Activated CD8-positive, alpha-beta memory T cell treated with anti-CD3 and anti-CD28 coated beads, Interleukin-2, amount 50 U/mL, for 48 hours (primary cell): ENCODE measurements at places on chromosomes 1 and 21.

DNA sequence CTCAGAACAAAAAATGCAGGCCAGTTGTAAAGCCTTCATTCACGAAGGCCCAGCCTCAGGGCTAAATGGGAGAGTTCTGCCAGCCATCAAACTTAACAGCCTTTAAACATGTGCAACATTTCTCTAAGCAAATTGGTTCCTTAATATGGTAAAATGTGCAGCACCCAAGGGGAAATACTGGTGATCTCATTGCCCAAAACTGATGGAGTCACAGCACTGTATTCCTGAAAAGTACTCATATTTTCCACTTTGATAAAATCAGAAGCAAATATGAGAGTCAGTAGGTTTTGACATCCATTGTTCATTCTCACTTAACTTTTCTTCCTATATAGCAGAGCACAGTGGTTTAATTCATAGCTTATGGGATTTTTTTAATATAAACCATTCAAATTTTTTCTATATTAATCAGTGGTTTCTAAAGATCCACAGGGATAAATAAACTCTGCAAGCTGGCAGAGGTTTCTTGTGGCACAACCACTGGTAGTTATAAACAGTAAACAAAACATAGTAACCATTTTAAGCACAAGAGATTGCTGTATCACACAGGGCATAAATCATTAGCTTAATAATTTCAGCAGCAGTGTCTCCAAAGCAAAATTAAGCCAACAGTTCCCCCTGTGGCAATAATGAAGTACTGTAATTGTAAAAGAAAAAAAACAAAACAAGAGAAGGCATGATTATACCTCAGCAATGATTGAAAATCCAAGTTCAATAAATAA lies 106.9 kb upstream of the LYPLAL1 start:
- no peak for DNase-seq

GRCh38 chr21:36509973-36510664 lies 30.2 kb upstream of the CLDN14 start:
- DNase-seq = no peak

- no peak for DNase-seq
These were observed 144.1 kb downstream of the TRABD2B start for GRCh38 chr1:47853059-47853458.

- DNase-seq = no peak
These were observed 19.7 kb upstream of the ABCG1 start for GRCh38 chr21:42198929-42199867.

DNA sequence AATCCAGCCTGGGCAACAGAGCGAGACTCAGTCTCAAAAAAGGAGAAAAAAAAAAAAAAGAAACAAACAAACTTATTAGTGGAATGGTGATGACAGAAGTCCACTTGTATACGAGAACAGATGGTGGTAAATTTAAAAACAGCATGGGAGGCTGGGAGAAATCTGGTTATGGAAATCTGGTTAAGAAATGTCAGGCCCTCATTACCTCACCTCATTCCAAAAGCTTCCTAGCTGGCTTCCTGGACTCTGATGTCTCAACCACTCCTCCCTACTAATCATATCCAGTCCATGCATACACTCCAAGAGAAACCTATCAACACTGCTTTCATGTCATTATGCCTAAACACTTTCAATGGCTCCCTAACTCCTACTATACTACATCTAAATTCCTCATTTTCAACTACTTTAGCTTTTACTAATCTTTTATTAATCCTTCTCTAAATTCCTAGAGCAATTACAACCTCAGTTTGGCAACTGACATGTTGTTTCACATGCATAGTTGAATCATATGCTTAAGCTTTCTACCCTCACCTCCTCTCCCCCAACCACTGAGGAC lies 52.9 kb downstream of the FOXJ3 start:
- DNase-seq = no peak

- no peak for DNase-seq
These were observed 93.3 kb upstream of the CD1D start for GRCh38 chr1:158087320-158087927.

- DNase-seq = no peak
These were observed 50.6 kb downstream of the KIF26B start for GRCh38 chr1:245205396-245205795.

GRCh38 chr1:22615886-22616285 lies 20.5 kb upstream of the C1QA start:
- DNase-seq = no peak

DNA sequence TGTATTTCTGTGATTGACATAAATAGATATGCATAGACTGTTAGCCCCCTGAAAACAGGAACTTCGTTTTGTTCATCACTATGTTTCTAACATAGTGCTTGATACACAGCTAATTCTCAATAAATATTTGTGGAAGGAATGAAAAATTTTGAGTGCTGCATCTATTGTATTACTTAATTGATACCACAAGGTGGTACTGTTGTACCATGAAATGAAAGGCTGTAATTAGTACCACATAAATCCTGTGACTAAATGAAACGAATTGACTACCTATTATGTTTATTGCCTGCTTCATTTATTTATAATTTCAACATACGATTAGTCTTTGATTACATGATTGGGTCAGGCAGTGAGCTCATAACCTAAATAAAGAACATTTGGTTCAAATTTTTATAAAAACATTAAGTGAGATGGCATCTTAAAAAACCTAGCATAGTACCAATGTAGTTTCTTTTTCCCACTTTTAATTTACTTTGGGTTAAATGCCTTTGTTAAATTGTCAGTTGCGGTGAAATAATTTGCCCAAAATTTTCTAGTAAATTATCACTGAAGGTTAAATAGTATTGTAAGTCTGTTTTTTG lies 15.0 kb upstream of the TGFB2 start:
- DNase-seq = no peak

GRCh38 chr1:157403203-157403602 lies 149.1 kb downstream of the FCRL5 start:
- DNase-seq = no peak

GRCh38 chr1:21379571-21379970 lies 60.4 kb upstream of the NBPF3 start:
- DNase-seq = no peak

DNA sequence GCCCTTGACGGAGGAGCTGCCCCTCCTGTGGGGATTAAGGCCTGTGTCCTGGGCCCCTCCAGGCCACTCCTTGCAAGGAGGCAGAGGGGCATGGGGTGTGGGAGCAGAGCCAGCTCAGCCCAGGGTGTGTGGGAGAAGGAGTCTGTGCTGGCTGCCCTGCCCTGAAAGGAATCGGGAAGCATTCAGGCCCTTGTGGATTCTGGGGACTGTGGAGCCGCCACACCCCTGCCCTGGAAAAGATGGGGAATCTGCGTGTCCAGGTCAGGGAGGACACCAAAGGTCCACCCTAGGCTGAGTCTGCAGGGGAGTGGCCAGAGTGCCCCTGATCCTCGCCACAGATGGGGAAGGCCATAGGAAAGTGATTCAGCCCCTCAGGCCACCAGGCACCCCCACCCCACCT lies 16.5 kb upstream of the PRDM16 start:
- no peak for DNase-seq

- no peak for DNase-seq
These were observed 358.6 kb downstream of the USH2A start for GRCh38 chr1:216064643-216065042.

- DNase-seq = no peak
These were observed 227.3 kb upstream of the KIAA0040 start for GRCh38 chr1:175419684-175420517.

GRCh38 chr1:112040891-112041740 lies 51.6 kb upstream of the KCND3 start:
- no peak for DNase-seq

DNA sequence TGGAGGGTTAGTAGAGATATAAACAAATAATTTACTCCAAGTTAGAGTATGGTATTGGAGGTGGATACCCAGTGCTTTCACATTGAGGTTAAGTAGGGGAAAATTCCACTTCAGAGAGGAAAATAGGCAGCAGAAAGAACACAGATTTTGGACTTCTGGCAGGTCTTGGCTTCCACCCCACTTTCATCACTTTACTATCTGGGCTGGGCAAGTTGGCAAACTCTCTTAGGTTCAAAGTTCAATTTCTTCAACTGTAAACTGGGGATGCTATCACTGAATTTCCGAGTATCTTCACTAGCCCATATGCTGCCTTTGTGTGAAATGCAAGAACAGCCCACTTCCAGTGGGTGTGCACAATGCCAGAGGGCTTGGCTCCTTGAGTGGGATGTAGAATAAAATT lies 214.9 kb downstream of the GABPA start:
- no peak for DNase-seq

GRCh38 chr1:116110567-116111523 lies at the start of gene MAB21L3:
Gene MAB21L3 (plus strand): TSS chr1:116111399. CDS start chr1:116112616, 1,217 bp downstream.
- no peak for DNase-seq

DNA sequence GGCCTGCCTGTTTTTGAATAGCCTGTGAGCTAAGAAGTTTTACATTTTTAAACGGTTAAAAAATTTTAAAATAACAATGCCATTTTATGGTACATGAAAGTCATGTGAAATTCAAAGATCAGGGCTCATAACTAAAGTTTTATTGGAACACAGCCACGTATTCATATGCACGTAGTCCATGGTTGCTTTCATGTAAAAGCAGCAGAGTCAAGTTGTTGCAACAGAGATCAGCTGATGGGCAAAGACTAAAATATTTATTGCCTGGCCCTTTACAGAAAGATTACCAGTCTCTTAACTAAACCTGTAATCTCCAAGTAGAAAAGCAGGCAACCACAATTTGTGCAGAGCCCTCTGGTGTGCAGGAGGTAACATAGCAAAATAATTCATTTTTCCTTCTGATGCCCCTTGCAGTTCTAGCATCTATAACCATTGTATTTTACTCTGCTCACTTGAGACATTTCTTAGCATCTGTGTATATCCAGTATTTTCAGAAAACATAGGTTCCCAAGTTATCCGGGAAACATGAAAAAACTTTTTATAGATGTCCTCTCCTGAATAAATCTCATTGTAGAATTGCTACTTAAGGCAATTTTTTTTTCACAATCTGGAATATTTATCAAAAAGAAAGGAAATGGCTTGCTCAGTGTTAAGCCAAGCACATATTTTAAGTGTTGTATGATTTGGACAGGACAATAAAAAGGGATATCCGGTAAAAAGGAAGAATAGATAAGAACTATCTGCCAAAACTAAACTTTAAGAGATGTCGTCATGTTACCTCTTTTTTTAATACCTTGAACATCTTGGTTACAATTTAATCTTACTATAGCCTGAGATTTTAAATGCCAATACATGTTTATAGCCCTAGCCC lies 430.8 kb downstream of the PLPP3 start:
- DNase-seq = no peak

DNA sequence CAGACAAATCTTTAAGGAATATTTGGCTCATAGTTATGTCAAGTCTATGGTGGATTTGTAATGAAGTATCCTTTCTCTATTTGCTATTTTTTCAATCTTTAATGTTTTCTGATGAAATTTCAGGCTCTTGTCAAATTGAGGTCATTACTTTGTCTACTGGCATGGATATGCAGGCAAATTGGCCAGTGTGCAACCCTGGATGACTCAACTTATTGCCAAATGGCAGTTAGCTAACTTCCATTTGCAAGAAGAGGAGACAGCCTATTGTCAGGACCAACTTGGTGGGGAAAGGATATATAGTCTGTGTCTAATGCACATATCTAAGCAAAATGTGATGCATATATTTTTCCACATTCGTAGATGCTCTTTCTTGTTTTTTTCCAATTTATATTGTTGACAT lies 530.5 kb downstream of the PTBP2 start:
- DNase-seq = no peak

DNA sequence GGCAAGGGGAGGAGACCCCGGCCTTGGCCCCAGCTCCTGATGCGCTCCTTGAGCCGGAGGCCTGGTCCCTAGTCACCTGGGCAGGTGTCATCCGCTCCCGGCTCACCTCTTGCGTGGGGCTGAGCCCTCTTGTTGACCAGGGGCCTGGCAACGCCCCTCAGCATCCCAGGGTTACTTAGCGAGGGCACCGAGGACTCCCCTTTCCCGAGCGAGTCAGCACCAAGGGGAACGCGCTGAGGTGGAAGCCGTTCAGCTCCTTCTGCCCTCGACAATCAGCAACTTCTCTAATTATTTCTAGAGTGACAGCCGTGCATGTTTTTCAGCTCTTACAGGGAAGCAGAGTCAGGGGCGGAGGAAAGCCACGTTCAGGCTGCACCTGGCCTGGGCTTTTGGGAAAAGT lies 522 bp downstream of the SLC45A1 start:
- DNase-seq = no peak

DNA sequence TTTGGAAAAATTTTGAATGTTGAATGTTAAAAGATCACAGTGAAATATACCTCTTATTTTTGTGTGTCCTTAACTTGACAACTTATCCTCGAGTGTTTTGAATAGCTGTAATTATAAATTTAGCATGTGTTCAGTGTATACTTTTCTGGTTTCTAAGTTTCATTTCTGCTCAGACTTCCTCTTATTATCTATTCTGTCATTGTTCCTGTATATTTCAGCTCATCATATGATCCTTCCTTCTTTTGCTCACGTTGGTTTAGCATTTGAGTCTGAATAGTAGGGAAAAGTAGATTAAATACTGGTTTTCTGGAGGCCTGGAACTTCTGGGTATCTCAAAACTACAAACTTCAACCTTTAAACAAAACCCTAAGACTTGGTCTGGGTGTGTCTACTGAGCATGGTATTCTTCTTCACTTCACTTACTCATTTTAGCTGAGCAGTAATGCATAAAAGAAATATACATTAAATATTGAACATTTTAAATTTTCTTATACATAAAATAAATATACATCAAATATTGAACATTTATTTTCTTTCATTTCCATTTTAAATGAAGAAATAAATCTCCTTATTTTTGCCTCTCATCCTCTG lies 3.3 kb upstream of the ATP6V1G3 start:
- no peak for DNase-seq

DNA sequence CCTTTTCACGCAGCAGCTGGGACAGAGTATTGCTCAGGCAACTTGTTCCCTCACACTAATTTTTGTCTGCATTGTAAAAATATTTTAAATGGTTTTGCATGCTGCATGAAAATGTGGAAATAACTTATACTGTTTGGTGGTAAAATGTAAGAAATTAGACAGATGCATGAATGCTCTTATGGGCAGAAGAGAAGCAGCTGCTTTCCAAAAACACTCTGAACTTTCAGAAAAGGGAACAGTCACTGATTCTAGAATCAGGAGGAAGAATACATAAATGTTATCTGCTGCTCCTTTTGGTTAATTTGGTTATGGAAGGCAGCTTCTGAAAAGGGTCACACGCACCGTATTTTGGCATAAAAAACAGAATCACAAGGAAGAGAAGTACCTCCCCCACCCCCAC lies 87.0 kb upstream of the RUNX1 start:
- no peak for DNase-seq

DNA sequence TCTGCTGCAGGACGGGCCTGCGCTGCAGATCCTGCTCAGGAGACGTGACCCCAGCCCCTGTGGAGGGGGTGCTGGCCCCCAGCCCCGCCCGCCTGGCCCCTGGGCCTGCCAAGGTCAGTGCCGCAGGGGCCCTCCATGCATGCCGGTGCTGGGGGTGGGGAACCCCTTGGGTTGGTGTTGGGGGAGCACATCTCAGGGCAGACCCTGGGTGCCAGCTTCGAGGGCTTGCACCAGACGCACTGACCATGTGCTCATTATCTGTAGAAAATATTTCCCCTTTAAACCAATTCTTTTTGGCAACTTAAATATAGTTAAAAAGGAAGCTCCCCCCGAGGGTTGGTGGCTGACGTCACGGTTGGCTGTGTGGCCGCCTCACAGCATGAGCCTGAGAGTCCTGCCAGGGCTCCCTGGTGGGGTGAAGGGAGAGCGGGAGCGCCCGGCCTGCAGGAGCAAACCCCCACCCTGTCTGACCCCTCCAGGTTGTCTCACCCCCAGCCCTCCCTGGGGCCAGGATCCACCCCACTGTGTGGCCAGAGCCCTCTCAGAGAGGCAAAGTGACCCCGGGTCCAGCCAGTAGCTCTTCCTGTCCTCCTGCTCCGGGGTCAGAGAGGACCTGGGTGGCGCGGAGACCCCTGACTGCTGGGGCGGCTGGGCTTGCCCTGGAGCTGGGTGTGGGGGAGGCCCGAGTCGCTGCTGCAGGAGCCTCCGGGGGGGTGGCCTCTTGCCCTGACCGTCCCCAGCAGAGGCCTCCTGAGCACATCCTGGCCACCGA lies 5.3 kb upstream of the PFKL start:
- DNase-seq = no peak
